Myocyte (in vitro differentiated cells): ENCODE measurements at places on chromosomes 4 and X.

GRCh38 chrX:154046031-154046781, 26.5 kb upstream of the IRAK1 start:
- peak; percentile 32 for DNase-seq

GRCh38 chr4:188819233-188819632, 680.0 kb downstream of the TRIML1 start:
- no peak for DNase-seq

- DNase-seq = no peak
Measured at GRCh38 chr4:41613386-41613785, 75.4 kb downstream of the LIMCH1 start.

DNA sequence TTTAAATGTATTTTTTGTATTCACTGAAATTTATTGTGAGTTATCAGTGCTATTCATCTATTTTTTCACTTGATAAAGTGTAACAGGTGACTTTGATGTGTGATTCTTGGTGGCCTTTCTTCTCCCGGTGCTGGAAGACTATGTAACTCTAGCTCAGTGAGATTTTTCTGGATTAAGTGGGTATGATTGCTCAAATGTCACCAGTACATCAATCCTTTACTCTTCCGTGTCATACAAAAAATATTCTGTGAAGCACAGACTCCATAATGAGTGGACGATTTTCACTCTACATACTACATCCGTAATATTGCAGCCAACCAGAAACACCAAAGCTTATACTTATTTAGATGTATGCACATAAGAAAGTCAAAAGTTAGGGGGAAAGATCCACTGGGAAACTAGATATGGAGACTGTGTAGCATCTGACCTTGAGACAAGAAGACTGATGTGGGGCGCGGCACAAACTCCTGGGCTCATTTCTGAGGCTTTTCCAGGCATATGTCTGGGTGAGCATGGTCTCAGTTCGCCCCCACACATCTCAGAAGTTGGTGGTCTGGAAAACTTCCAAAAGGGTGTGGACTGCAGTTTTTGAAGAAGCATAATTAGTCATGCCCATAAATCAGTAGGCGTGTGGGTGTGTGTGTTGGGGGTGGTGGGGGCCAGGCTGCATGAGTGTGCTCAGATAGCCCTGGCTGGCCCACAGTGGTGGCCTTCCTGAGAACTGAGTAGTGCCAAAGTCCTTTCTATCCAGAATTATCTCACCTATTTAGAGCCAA, 53.9 kb upstream of the TENM3 start:
- DNase-seq = peak; percentile 91

DNA sequence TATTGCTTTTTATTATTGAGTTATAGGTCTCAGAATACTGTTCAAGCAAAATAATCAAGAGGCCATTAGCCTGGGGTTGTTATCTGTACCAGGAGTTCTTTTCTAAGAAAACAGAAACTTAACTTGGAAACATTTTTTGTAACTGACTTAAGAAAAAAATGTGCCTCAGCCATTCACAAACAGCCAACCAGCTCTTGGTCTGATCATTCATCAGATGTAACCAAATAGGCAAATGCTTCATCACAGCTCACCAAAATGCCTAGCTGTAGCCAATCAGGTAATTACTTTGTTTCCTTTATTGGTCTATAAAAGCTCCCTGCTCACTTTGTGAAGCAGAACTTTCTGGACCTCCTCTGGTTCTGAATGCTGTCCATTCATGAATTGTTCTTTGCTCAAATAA, 387.7 kb downstream of the FAT4 start:
- DNase-seq = peak; percentile 9

DNA sequence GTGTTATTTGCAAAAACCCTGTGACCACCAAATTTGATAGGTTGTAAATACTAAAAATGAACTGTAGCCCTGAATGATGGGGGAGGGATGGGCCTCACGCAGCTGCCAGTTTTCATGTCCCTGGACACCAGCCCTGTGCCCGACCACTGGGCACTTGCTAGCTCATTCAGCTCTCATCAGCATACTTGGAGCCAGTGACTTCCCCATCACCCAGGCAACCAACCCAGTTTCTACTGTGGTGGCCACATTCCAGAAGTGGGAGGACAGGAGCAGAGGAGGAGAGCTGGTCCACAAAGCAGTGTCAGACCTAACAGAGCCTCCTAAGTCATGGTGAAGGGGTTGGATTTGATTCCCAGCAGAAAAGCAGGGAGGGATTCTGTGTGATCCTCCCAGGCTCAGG, 128.2 kb downstream of the CPEB2 start:
- DNase-seq = peak; percentile 61

- DNase-seq = no peak
Measured at GRCh38 chr4:11421116-11421515, 7.6 kb downstream of the HS3ST1 start.

DNA sequence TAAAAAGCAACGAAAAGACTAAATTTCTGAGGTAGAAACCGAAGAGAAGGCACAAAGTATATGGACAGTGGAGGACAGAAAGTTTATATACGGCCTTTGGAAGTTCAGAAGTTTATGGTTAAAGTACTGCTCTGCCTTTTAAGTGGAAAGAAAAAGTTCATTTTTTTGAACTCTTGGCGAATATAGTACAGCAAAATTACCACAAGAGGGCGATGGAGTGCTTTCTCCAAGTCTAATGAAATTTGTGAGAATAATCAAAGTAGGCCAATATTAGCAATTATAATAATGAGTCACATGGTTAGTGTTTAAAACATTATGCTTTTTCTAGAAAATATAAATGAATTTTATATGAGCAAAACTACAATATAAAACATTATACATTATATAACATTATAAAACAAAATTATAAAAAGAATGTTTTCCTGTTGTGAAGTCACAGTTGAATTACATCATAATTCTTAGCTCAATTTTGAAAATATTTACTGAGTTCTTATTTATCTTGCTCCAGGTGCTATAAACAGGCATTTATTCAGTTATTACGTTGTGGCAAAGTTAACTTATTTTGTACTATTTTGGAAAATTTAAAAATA, 136.2 kb upstream of the BMPR1B start:
- peak; percentile 48 for DNase-seq

DNA sequence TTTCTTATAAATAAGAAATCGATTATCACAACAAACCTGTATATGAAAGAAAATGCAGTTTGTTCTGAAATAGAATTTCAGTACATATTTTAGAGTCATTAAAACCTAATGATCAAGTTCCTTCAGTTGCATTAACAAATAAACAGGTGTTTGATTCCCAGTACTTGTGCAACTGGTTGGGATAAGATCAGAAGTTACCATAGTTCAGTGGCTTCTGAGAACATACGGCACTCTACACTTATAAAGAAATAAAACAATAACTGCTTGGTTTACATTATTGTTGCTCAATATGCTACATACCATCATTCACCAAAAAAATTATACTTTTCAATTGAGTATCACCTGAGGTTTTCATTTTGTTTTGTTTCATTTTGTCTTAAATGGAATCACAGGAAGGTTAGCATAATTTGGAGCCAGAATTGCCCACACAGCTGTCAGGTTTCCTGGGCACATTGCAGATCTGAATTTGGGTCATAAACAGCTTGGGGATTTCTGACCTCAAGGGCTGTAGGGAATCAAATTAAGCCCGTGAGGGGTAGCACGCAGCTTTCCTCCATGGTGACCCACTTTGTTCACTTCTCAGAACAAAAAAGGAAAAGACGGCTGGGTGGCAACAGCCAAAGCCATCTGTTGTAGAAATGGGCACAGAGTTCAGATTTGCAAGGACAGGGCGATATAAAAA, 14.9 kb upstream of the CCNG2 start:
- DNase-seq = no peak

GRCh38 chr4:159097785-159098184, 5.1 kb upstream of the RAPGEF2 start:
- DNase-seq = no peak

- DNase-seq = no peak
Measured at GRCh38 chr4:48778431-48779094, 1.5 kb downstream of the FRYL start.
